H9 (cell line): ENCODE measurements at places on chromosomes 5 and 9. TPM values are rescaled to one million over a fixed set of nuclear protein-coding genes. Genes with fewer than 3 reads are reported as not detected.
A peak's percentile ranks its signal among the peaks of the same experiment; 100 is the strongest.

The ANKRD31 gene
- 0.11 and 0.13 TPM in 2 replicates for total RNA-seq

GRCh38 chr9:1098551-1098950 is 48.4 kb downstream of the DMRT2 start:
- DNase-seq, result no peak

DNA sequence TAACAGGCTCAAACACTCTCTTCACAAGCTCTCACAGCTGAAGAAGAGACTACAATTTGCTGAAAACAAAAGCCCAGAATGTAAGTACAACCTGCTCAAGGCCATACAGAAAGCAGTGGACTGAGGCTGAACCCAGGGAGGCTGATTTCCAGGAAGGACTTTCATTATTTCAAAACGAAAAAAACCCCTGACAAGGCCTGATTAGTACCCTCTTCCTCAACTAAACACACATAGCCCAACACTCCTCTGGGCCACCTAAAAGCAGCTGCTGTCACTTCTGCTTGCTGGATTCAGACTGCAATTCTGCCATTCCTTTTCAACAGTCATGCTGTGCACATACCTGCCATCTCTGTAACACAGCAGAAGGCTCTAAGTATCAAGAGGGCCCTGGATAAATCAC is 18.2 kb downstream of the NRG2 start:
- DNase-seq, result no peak

DNA sequence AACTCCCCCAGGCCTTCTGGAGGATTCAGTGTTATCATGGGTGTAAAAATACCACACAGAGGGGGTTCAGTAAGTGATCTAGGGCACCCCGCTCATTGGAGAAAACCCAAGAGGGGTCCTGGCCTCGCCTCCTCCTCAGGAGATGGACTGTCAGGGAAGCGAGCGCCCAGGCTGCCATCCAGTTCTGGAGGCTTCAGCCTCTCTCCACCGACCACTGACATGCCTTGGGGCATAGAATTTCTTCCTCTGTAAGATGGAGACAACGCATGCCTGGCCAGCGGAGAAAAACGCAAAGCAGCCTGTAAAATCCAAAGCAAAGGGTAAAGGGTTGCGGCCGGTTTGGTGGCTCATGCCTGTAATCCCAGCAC is 165.4 kb downstream of the COL23A1 start:
- DNase-seq, result peak; percentile 20

DNA sequence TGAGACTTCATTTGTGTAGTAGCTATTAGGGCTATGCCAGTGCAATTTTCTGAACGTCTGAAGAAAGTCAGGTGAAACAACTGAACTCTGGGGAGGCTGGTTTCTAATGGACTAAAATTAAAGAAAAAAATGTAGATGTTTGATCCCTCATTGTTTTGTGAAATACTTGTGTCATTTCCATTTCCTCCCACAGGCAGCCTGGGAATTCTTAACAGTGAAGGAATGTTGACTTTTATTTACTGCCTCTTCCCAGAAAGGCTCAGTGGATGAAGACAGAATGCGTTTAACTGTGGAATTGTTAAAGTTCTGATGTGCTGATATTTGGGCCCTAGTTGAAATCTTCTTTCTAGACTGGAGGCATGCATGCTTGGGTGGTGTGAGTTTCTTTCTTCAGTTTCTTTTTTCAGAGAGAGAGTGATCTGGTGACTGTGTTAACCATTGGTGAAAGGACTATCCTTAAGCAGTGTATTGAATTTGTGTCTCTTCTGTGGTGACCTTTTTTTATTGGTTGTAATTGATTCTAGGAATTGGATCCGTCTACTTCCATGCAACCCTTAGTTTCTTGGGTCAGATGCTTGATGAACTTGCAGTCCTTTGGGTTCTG is 15.5 kb downstream of the ACER2 start:
- no peak for DNase-seq

- DNase-seq, result no peak
Observed at GRCh38 chr9:114588210-114588609, 641 bp downstream of the ATP6V1G1 start.

The FBP1 gene
- 1.9 and 2.2 TPM in 2 replicates for total RNA-seq

The TMC1 gene
- total RNA-seq, result 2.4 and 2.5 TPM in 2 replicates

DNA sequence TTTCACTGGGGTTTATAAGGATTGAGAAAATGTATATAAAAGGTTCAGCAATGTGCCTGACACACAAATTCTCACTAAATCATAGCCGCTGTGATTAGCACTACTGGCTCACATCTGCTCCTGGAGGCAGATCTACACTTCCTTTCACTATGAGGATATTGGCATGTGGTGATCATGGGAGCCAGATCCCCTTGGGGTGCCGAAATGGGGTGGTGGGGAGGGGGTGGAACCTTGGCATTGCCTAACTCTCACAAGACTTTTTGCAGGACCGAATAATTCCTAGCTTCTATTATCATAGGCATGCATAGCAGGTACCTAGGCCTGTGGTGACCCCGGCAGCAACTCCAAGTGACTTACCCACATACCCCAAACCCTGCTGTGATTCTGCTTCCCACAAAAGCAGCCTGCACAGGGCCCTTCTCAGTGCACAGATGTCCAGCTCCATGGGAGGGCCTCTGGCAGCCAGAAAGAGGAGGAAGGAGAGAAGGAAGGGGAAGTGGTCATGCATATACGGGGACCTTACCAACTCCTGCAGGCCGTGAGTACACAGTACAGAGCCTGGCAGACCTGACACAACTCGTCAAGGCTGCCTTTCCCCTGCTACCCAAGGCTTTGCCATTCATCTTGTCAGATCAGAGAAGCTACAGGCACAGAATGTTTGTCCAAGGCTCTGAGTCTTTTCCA is 61.3 kb upstream of the IQGAP2 start:
- no peak for DNase-seq

The SLC34A3 gene
- total RNA-seq, result not detected in 2 replicates

GRCh38 chr5:89988129-89988810 is 421.3 kb downstream of the CETN3 start:
- no peak for DNase-seq

GRCh38 chr9:123757547-123757946 is 172.4 kb downstream of the DENND1A start:
- no peak for DNase-seq

The JAKMIP2 gene
- 5.4 and 6.4 TPM in 2 replicates for total RNA-seq

DNA sequence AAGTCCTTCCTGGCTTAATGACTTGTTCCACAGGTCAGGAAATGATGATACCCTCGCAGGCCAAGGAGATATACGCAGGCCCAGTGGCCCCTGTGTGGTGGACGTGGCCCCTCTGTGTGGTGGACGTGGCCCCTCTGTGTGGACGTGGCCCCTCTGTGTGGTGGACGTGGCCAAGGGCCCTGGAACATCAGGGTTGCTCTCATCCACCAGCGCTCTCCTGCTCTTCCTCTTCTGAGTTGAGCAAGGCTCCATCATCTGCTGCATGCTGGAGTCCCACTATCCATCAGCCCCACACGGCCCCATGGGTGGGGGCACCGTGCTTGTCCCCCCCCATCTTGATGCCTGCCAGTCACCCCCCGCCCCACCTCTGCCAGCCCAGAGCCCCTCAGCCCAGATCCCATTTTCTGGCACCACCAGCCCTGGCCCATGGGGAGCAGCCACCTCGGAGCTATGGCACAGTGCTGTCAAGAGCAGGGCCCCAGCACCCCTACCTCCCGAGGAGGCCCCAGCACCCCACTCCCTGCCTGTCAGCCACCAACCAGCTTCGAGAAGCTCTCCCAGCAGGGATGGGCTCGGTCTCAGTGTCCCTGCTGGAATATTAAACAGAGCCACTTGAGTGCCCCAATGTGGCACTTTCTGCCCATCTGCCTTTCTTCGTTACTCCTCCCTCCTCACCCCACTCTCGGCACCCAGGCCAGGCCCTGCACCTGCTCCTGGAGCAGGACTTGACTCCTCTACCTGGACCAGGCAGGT is 8.1 kb downstream of the LRRC14B start:
- DNase-seq, result no peak

DNA sequence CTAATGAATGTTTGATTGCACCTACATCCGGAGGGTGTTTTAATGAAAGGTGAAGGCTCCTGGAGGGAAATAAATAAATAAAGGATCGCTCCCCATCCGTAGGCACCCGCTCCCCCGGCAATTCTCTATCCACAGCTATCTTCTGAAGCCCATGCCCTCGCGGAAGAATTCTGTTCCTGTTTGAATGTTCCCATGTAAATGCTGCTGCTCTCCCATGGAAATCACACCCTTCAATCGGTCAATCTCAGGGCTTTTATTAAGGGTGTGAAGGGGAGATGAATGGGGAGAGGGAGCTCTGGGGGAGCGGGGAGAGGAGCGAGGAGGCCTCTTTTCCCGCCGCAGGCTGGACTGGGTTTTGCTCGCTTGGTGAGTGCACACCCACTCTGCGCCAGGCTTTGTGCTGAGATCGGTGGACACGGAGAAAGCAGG is 21.1 kb upstream of the ARAP3 start:
- no peak for DNase-seq

DNA sequence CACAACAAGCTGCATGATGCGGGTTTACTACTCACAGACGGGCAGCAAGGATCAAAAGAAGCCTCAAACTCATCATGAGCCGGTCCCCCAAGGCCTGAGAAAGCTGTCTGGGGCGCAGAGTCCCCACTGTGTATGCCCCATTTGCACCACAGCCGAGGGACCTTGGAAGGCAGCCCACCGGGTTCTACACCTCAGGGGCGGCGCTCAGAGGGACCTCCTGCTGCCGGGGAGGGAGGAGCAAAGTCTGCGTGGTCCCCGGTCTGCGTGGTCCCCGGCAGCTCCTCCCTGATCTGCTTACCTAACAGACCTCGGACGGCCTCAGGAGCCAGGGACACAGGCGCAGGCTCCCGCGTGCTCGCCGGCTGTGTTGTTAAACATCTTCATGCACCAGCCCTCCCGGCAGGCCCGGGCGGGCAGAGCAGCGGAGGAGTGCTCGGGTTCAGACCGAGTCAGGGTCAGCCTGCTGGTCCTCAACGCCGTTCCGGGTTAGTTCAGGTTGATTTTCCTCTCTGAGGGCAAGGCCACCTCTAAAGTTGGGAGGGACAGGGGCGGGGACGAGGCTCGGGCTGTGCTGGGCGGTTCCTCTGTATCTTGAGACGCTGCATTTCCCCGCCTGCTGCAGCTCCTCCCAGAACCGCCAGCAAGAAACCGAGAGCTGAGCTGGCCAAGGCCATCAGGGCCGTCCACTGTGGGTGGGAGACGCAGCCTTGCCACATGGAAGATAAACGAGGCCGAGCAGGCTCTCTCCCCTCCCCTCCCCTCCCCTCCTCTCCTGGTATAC is 74.6 kb downstream of the MRPL36 start:
- DNase-seq, result peak; percentile 86

GRCh38 chr5:151006704-151007334 is 13.6 kb upstream of the GPX3 start:
- DNase-seq, result no peak

The HK3 gene
- not detected in 2 replicates for total RNA-seq

The F12 gene
- 2.3 and 3.5 TPM in 2 replicates for total RNA-seq

DNA sequence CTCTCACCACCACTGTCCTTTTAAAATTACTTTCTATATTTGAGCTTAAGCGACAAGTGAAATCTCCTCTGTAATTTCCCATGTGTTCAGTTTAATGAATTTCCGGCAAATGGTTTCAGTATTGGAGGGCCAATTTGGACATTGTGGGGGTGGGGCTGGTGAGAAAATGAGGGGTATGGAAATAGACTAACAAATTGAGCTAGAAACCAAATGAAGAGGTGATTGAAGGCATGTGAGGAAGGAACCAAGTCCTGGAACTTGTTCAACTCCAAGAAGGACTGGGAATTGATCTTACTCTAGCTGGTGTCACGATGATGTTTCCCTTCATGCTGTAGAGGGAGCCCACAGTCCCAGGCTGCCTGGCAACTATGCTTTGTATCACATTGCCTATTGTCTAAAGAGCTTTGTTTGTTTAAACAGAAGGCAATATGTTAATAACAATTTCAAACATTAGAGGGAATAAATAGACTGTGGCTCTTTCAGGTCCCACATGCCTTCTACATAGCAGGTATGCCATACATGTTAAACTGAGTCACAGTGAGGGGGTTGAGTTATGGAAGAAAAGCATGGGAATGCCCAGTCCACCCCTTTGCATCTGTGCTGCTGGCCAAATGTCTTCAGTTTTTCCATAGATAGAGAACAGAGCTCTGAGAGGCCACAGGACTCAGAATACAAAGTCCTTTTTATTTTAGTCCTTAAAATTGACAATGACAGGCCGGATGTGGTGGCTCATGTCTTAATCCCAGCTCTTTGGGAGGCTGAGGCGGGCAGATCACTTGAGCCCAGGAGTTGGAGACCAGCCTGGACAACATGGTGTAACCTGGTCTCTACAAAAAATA is 25.0 kb upstream of the MATR3 start:
- DNase-seq, result no peak

The SHISAL2B gene
- total RNA-seq, result 5.0 and 5.4 TPM in 2 replicates

DNA sequence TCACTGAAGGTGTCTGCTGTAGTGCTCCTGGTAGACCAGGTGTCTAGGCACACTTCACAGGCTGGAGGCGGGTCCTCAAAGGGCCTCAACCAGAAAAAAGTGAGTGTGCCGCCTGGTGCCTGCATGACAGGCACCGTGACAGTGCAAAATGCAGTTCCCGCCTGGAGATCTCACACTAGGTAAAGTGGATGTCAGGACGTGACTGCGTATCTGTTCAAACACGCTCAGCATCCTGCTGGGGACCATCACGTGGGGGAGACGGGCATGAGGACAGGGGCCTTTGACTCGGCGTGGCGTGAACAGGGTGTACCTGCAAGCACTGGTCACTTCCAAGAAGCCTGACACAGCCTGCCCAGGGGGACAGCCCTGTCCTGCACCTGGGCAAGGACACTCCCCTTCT is 32.3 kb upstream of the NTNG2 start:
- DNase-seq, result no peak

The FAM169A gene
- total RNA-seq, result 63.1 and 67.7 TPM in 2 replicates

- DNase-seq, result no peak
Observed at GRCh38 chr5:66810848-66811261, 214.7 kb downstream of the MAST4 start.

DNA sequence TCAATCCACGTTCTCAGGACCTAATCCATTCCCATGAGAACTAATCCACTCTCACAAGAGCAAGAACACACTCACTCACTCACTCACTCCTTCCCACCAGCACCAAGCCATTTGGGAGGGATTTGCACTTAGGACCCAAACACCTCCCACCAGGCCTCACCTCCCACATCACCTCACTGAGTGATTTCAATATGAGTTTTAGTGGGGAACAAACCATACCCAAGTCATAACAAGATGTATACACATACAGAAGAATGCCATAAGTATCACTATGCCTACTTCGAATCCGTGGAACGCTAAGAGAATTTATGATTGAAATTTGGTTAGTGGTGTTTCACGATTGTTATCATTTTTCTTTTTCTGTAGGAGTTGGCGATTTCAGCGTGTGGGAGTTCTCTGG is 29.3 kb upstream of the CTSL start:
- no peak for DNase-seq

GRCh38 chr5:97851036-97851435 is 668.0 kb upstream of the RIOK2 start:
- DNase-seq, result no peak

The FSTL4 gene
- 5.7 and 6.0 TPM in 2 replicates for total RNA-seq

DNA sequence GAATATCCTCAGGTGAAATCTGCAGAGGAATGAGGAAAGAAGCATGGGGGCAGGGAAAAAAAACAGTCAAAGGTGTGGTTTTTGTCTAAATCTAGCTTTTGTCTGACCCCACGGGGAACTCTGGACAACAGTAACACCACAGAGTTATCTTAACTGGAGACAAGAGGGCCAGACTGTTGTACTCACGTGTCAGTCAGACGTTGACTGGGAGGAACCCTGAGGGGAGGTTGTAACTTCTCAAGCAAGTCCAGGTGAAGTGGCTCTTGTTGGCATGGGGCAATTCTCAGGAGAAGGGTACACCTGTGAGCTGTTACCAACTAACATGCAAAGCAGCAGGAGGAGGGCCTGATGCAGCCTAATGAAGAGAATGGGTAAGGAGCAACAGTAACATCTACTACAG is 44.1 kb upstream of the SHISAL2B start:
- DNase-seq, result no peak
